ENCODE measurements at places on chromosomes 5 and 9.

GRCh38 chr5:67299231-67299735, 102.7 kb upstream of the CD180 start:
- H3K36me3 ChIP-seq: no peaks in the 10 kb centered on the region
- no peak for DNase-seq
- H3K27ac ChIP-seq: no peak overlapping the region
- no peak overlapping the region for H3K4me3 ChIP-seq

DNA sequence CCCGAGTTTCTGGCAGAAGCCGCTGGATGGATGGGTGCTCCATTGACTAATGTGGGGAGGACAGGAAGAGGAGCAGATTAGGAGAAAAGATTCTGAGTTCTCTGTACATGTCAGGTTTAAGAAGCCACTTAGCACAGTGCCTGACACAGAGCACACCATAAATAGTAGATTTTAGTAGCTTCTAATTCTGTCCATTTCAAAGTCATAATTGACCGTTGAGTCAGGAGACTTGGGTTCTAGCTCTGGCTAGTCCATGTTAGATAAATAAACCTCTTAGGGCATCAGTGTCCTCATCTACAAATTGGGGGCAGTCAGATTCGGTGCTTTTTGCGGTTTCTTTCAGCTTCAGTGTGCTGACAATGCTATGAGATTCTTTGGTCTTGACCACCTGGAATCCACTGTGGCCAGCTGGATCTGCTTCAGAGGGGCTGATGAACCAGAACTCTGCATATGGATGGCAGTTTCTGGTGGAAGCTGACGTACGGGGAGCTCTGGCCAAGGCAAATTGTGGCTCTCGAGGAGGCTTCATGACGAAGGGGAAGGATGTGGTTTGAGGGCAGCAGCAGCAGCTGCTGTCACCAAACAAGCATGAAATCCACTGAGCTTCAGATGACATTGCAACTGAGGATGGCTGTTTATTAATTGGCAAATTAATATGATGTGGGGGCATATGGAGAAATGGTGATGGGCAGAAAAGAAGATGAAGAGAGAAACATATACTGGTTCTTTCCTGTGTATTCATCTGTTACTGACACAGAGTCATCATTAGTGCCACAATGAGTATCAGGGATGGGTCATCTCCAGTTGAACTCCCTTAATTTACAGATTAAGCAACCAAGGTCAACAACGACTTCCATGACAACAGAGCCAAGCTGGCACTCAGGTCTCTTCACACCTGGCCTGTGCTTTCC, 134.4 kb downstream of the AOPEP start:
- peak overlapping the region; percentile 27 for H3K27ac ChIP-seq
- DNase-seq: peak; percentile 74
- H3K27me3 ChIP-seq: no peaks in the 10 kb centered on the region
- H3K36me3 ChIP-seq: peaks cover 5% of the 10 kb centered on the region

GRCh38 chr9:76136986-76137385, 246.5 kb downstream of the PCSK5 start:
- peaks cover 6% of the 10 kb centered on the region for H3K4me1 ChIP-seq
- H3K4me3 ChIP-seq: no peak overlapping the region
- no peaks in the 10 kb centered on the region for H3K27me3 ChIP-seq
- H3K27ac ChIP-seq: no peak overlapping the region
- DNase-seq: no peak
- H3K36me3 ChIP-seq: peaks cover 20% of the 10 kb centered on the region

DNA sequence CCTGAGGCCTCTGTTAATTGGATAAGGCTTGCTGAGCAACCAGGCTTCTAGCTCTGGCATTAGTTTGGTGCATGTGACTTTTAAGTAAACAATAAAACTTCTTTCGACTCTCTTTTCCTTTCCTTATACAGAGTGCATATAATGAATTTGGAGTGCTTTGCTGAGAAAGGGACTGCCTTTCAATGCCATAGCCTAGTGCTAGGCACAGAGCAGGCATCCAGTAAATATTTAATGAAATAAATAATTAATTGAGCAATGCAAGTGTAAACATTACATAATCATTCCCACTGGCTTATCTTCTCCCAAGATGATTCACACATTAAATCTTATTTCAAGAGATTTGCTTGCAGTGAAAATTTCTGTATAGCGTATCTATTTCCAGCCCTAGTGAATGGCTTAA, 74.1 kb downstream of the NMUR2 start:
- no peak overlapping the region for H3K4me3 ChIP-seq
- H3K36me3 ChIP-seq: no peaks in the 10 kb centered on the region
- peaks cover 3% of the 10 kb centered on the region for H3K27me3 ChIP-seq

GRCh38 chr9:97982683-97983588, at the start of gene ANP32B:
Gene ANP32B, plus strand, starts transcription at chr9:97983341. Its CDS starts 215 bp downstream, at chr9:97983556.
- peak within 1 kb of the TSS; percentile 83 for H3K4me3 ChIP-seq
- peaks cover 61% of the 10 kb centered on the region for H3K4me1 ChIP-seq
- no peaks in the 10 kb centered on the region for H3K36me3 ChIP-seq

DNA sequence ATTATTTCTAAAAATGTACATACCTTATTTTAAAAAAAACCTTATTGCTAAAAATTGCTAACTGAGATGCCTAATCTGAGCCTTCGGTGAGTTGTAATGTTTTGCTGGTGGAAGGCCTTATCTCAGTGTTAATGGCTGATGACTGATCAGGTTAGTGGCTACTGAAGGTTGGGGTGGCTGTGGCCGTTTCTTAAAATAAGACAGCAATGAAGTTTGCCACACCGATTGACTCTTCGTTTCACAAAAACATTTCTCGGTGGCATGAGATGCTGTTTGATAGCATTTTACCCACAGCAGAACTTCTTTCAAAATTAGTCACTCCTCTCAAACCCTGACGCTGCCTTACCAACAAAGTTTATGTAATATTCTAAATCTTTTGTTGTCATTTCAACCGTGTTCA, 14.7 kb downstream of the CENPK start:
- no peak for DNase-seq
- H3K36me3 ChIP-seq: peaks cover 29% of the 10 kb centered on the region

GRCh38 chr9:121700165-121700831, 48.9 kb downstream of the DAB2IP start:
- H3K27ac ChIP-seq: no peak overlapping the region
- H3K36me3 ChIP-seq: no peaks in the 10 kb centered on the region
- H3K4me1 ChIP-seq: peaks cover 7% of the 10 kb centered on the region
- H3K4me3 ChIP-seq: peak overlapping the region; percentile 81
- no peak for DNase-seq
- H3K27me3 ChIP-seq: peaks cover 20% of the 10 kb centered on the region

- peaks cover 16% of the 10 kb centered on the region for H3K4me1 ChIP-seq
- no peak overlapping the region for H3K27ac ChIP-seq
- no peak overlapping the region for H3K4me3 ChIP-seq
- H3K36me3 ChIP-seq: no peaks in the 10 kb centered on the region
- no peak for DNase-seq
- H3K27me3 ChIP-seq: no peaks in the 10 kb centered on the region
Observed at GRCh38 chr5:113164021-113164420, 187.4 kb downstream of the DCP2 start.

GRCh38 chr5:61280205-61280604, 51.9 kb upstream of the ZSWIM6 start:
- no peak for DNase-seq
- H3K4me3 ChIP-seq: no peak overlapping the region
- H3K27ac ChIP-seq: no peak overlapping the region

DNA sequence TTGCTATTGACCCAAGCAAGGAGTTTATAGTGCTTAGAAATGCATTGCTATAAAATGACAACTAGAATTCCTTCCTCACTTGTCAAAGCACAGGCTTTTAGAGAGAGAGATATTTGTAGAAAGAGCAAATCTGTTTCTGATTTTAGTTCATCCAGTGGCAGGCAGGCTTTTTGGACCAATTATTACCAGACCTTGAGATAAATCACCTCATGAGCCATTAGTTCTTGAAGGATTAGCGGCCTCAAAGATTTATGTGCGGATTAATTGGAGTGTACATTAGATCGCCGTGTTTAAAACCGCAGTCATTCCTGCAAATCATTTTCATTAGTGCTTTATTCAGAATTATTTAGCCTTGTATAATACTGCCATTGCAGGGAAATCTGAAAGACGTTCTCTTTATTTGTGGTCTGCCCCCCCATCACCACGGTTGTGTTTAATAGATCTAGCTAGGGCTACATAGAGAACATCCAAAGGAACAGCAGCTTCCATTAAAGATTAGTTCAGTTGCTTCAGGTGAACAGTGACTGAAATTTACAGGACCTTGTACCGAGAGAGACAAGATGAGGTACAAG, 28.8 kb upstream of the TJP2 start:
- no peaks in the 10 kb centered on the region for H3K27me3 ChIP-seq
- H3K36me3 ChIP-seq: no peaks in the 10 kb centered on the region
- H3K27ac ChIP-seq: no peak overlapping the region
- H3K4me1 ChIP-seq: no peaks in the 10 kb centered on the region

DNA sequence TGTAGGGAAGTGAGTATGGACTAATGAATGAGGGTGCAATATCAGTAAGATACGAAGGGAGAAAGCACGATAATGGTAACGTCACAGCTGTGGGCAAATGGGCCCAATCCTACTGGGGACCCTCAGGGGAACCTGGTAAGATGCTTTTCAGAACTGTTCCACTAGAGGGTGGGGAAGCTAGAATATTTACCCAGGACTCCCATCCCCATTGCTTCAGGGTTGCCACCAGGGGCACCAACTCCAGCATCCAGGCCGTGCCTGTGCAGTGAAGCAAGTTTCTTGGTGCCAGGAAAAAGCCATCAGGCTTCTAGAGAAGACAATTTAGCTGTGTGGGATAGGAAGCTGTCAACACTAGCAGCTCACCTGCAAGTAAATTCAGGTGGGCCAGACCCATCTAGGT, 409.3 kb downstream of the AGTPBP1 start:
- no peaks in the 10 kb centered on the region for H3K4me1 ChIP-seq
- no peaks in the 10 kb centered on the region for H3K36me3 ChIP-seq
- DNase-seq: no peak
- H3K27me3 ChIP-seq: peaks cover 15% of the 10 kb centered on the region

DNA sequence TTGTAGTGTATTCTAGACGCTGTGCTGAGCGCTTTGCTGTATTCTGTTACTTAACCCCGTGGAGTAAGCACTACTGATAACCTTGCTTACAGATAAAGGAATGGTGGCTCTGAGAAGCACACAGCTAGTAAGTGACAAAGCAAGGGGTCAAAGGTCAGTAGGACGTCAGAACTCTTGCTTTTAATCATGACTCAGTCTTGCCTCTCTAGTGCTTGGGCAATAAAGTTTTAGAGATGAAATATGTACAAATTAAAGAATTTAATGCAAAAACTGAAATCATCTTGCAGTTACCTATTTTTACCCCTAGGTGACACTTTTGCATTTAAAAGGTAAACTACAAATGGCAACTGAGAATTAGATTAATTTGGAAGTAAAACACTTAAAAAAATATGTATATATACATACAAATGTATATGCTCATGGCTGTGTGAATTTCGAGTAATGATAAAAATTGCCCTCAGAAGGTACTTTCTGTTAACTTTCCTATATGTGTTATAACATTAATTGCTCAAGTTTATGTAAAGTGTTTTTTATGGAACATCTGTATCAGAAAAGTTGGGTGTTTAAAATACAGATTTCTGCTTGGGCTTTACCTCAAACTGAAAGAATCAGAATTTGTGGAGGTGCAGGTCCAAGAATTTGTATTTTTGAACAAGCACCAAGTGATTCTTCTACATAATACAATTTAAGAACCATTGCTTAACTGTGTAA, 175.1 kb upstream of the DAB2 start:
- no peaks in the 10 kb centered on the region for H3K4me1 ChIP-seq
- H3K27me3 ChIP-seq: peaks cover 15% of the 10 kb centered on the region
- no peaks in the 10 kb centered on the region for H3K36me3 ChIP-seq
- no peak for DNase-seq
- no peak overlapping the region for H3K27ac ChIP-seq

- H3K27ac ChIP-seq: no peak overlapping the region
- H3K4me1 ChIP-seq: no peaks in the 10 kb centered on the region
- peaks cover 33% of the 10 kb centered on the region for H3K27me3 ChIP-seq
- H3K4me3 ChIP-seq: no peak overlapping the region
Observed at GRCh38 chr5:6568889-6569288, 64.0 kb downstream of the NSUN2 start.

All from naive thymus-derived CD8-positive, alpha-beta T cell (primary cell).